ENCODE measurements at places on chromosomes 1 and 21. TPM values are rescaled to one million over a fixed set of nuclear protein-coding genes. Genes with fewer than 3 reads are reported as not detected.

IL22RA1 gene
- 0.73 TPM for total RNA-seq

VSIG8 gene
- 0.16 TPM for total RNA-seq

SUSD4 gene
- 14.9 TPM for total RNA-seq

RAVER2 gene
- 6.6 TPM for total RNA-seq

OR2T34 gene
- total RNA-seq, result not detected

MAP3K21 gene
- total RNA-seq, result 3.9 TPM

FNDC10 gene
- 2.9 TPM for total RNA-seq

KRTAP13-1 gene
- not detected for total RNA-seq

ETNK2 gene
- total RNA-seq, result 16.8 TPM

CD5L gene
- total RNA-seq, result not detected

TMPRSS2 gene
- total RNA-seq, result not detected

CD164L2 gene
- 0.66 TPM for total RNA-seq

SPRR2A gene
- total RNA-seq, result not detected

NR5A2 gene
- 5.6 TPM for total RNA-seq

QSOX1 gene
- 85.5 TPM for total RNA-seq

AGO3 gene
- 28.2 TPM for total RNA-seq

RXFP4 gene
- total RNA-seq, result not detected

SMIM11 gene
- total RNA-seq, result 22.5 TPM

CLCA4 gene
- 2.6 TPM for total RNA-seq

OR2L8 gene
- 0.73 TPM for total RNA-seq

RHBG gene
- total RNA-seq, result not detected

CCDC190 gene
- not detected for total RNA-seq

SLC44A5 gene
- 0.16 TPM for total RNA-seq

PEAR1 gene
- 4.0 TPM for total RNA-seq

OR2T33 gene
- not detected for total RNA-seq

NES gene
- 14.9 TPM for total RNA-seq

Measured in breast epithelium (tissue), 4 donors.